ENCODE measurements at places on chromosomes 13 and 19.
A peak's percentile ranks its signal among the peaks of the same experiment; 100 is the strongest.

DNA sequence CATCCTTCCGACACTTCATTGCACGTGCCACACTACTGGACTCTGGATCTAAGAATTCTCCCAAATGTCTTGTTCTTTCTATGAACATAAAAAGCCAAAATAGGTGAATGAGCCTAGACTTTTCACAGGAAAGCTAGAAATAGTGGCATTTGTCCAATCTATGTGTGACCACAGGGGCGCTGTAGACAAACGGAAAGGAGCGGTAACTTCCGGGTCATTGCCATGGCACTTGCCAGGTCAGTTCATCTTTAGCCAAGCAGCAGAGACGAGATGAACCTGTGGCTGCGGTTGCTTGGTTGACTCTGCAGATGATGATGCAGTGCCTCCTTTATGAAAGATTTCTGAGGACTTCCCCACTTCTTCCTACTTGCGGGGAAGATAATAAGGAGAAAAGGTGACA, 65.6 kb downstream of the ADGRE1 start:
- DNase-seq, result no peak

DNA sequence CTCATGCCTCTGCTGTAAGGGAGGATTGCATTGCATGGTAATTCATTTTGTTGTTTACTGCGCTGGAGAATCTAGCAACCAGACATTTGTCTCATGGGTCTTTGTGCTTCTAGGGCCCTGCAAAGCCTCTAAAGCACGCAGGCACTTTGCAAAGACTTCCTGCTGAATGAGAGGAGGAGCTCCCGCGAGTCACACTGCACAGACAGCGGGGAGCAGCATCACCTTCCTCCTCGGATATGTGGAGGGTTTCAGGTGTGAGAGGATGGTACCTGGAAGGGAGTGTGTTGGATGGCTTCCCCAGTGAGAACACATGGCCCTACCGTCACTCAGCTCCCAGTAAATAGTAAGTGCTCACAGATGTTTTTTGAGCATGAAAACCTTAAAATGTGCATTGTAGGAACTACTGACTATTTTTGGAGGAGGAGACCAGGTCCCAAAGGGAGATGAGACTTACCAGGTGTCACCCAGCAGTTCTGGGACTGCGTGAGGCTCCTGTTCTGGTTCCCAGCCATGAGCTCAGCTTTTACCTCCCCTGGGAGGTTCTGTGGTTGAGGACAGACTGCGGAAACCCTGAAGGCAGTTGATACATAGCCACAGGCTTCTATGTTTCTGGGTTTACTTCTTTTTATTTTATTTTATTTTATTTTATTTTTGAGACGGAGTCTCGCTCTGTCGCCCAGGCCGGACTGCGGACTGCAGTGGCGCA, 278.0 kb downstream of the FGF9 start:
- no peak for DNase-seq

GRCh38 chr13:110565296-110565695, 3.8 kb upstream of the RAB20 start:
- DNase-seq, result no peak

DNA sequence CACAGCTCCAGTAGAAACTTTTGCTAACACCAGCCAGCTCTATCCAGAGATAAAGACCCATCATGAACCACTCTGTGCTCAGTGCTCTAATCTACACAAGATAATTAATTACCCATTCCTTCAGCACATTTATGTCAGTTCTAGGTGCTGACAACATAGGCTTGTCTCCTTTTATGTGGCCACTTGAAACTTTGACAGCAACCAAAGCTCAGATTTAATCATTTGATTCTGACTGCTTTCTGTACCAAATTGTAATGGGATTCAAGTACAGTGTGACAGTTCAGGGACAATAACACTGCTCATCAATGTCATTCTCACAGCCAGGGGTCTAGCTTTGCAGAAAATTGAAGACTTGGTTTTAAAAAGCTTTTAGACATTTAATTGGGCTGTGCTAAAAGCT, 266.6 kb downstream of the KCTD12 start:
- DNase-seq, result no peak

GRCh38 chr13:99778500-99778899, 193.1 kb downstream of the ZIC5 start:
- DNase-seq, result no peak

- DNase-seq, result no peak
These were observed 107.2 kb upstream of the CACNA1A start for GRCh38 chr19:13613447-13613846.

- no peak for DNase-seq
These were observed 437.9 kb downstream of the FOXO1 start for GRCh38 chr13:40228496-40228895.

GRCh38 chr19:4497770-4498389, 20.4 kb downstream of the PLIN4 start:
- DNase-seq, result peak; percentile 17

DNA sequence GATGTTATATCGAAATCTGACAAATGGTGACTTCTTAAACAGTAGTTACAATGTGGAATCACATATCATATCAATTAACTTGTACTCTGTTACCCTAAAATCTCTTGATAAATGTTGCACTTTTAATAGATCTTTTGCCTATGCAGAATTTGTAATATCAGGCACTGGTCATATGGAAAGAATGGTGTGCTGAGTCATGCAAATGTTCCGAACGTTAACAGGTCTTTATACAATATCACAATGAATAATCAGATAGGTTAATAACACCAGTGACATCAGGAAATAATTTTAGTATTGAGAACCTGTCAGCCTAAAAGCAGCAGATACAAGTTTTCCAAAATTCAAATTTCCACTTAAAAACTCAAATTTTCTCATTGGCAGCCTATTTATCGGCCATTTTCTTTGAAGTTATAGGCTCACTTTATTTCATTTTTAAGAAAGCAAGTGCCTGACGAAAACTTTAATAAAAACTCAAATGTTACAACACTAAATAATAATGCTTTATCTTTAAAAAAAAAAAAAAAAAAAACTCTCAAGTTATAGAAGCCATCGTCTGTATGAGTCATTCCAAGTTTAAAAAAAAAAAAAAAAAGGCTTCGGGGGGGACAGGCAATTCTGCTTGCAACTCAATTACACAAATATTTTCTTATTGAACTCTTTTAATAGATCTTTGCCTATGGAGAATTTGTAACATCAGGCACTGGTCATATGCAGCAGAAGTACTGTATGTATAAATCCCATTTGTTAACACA, 180.9 kb downstream of the DIAPH3 start:
- DNase-seq, result no peak

DNA sequence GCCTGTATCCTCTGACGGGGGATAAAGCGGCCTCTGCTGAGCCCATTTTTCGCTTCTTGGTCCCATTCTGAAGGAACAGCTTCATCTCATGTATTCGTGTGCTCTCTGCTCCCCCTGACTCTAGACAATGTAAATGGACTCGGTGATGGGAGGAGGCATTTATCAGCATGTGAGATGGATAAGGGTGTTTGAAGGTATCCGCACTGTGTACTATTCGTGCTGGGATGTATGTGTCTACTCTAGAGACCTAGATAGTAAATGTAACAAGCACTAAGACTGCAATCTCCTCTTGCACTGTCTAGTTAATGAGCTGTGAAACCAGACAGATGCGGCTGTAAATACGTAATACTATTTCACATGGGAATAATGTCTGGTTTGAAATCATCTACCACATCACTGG, 134.6 kb upstream of the ARGLU1 start:
- no peak for DNase-seq

- no peak for DNase-seq
These were observed 82.1 kb downstream of the ATP8A2 start for GRCh38 chr13:25453850-25454365.

DNA sequence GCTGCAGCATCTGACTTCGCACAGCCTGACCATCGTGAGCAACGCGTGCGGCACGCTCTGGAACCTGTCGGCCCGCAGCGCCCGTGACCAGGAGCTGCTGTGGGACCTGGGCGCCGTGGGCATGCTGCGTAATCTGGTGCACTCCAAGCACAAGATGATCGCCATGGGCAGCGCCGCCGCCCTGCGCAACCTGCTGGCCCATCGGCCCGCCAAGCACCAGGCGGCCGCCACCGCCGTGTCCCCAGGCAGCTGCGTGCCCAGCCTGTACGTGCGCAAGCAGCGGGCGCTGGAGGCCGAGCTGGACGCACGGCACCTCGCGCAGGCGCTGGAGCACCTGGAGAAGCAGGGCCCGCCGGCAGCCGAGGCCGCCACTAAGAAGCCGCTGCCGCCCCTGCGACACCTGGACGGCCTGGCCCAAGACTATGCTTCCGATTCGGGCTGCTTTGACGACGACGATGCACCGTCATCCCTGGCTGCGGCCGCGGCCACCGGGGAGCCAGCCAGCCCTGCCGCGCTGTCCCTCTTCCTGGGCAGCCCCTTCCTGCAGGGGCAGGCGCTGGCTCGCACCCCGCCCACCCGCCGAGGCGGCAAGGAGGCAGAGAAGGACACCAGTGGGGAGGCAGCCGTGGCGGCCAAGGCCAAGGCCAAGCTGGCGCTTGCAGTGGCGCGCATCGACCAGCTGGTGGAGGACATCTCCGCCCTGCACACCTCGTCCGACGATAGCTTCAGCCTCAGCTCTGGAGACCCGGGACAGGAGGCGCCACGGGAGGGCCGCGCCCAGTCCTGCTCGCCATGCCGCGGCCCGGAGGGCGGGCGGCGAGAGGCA, 13.6 kb downstream of the C19orf25 start:
- DNase-seq, result no peak

DNA sequence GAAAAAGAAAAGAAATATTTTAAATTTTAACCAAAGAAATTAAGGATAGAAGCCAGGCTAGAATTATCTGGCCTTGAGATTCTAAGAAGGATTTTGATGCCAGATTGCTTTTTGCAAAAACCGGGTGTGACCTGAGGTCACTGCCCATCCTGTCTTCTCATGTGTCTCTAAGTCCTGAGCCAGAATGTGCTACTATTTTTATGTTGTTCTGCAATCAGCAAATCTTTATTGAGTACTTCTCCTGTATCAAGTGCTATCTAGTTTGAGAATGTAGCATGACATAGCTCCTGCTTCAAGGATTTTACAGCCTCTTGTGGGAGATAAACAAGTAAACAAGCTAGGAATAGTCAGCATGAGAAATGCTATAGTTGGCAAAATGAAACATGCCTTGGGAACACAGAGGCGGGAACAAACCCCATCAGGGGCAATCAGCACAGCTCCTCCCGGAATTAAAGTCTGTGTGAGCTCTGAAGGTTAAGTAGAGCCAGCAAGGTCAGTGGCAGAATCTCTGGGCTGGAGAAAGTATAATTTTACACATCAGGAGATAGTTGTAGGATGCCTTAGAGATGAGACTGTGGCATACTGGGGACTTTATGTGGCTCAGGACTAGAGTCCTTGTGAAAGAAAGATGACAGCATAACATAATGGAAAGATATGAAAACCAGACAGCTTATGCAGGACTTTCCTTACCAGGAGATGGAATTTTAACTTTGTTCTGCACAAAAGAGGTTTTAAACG, 899.5 kb upstream of the SLC10A2 start:
- no peak for DNase-seq

GRCh38 chr13:58476206-58476918, 844.8 kb downstream of the PCDH17 start:
- no peak for DNase-seq

- DNase-seq, result no peak
These were observed 1.9 kb downstream of the SERTAD1 start for GRCh38 chr19:40423938-40424337.

- peak; percentile 65 for DNase-seq
These were observed 9.8 kb upstream of the ZNF627 start for GRCh38 chr19:11587302-11587974.

DNA sequence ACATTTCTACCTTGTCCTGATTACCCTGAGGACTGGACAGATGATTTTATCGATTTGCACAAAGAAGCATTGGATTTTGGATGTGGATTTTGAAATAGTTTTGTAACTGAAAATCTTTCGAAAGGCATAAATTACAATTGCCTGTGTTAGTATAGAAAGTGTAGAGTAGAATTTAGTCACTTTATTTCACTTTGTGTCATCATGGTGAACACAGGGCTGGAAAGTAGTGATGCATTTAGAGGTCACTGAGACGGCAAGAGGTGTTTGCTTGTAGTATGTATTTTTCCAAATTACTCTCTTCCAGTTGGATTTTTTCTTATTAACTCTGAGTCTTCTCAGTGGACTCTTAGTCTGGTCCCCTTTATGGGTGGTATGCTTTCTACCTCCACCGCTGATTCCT, 326.0 kb downstream of the NALCN start:
- no peak for DNase-seq

GRCh38 chr19:55460670-55461258, 678 bp downstream of the ISOC2 start:
- DNase-seq, result peak; percentile 88

- DNase-seq, result no peak
These were observed 607.1 kb downstream of the SLITRK6 start for GRCh38 chr13:85191996-85192718.

DNA sequence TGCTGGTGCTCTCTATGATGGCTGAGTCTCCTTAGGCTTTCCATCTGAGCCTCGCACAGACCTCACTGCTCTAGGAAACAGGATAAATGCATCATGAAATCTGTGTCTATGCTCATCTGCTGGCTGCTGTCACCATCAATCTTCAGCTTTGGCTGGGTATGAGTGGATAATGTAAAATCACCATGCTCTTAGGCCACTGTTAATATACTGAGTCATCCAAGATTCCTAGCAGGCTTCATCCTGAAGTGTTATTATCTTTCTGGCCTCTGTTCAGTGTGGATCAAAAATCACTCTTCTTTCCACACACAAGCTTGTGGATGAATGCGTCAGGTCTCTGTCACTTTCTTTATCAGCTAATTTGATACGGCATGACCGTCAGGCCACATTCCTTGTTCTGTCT, 317.4 kb downstream of the NALCN start:
- no peak for DNase-seq

GRCh38 chr19:31260171-31260933, 88.9 kb downstream of the TSHZ3 start:
- DNase-seq, result no peak

DNA sequence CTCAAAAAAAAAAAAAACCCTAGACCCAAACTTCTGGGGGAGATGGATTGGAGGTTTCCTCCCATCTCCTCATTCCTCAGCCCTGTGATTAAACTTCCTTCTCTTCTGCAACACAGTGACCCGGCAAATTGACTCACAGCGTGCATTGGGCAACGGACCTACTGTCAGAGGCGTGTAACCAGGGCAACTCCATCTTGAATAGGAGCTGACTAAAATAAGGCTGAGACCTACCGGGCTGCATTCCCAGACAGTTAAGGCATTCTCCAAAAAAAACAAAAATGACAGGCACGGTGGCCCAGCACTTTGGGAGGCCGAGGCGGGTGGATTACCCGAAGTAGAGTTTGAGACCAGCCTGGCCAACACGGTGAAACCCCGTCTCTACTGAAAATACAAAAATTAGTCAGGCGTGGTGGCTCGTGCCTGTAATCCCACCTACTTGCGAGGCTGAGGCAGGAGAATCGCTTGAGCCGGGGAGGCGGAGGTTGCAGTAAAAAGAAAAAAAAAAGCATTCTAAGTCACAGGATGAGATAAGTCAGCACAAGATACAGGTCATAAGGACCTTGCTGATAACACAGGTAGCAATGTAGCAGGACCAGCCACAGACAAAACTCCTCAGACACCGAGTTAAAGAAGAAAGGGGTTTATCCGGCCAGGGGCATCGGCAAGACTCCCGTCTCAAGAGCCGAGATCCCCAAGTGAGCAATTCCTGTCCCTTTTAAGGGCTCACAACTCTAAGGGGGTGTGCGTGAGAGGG, 5.4 kb upstream of the NLRP7 start:
- DNase-seq, result no peak
